T-helper 9 cell (primary cell): ENCODE measurements at places on chromosomes 5 and 9.
A peak's percentile ranks its signal among the peaks of the same experiment; 100 is the strongest.

GRCh38 chr9:92138157-92138959, 23.1 kb upstream of the SPTLC1 start:
- DNase-seq: peak; percentile 79

DNA sequence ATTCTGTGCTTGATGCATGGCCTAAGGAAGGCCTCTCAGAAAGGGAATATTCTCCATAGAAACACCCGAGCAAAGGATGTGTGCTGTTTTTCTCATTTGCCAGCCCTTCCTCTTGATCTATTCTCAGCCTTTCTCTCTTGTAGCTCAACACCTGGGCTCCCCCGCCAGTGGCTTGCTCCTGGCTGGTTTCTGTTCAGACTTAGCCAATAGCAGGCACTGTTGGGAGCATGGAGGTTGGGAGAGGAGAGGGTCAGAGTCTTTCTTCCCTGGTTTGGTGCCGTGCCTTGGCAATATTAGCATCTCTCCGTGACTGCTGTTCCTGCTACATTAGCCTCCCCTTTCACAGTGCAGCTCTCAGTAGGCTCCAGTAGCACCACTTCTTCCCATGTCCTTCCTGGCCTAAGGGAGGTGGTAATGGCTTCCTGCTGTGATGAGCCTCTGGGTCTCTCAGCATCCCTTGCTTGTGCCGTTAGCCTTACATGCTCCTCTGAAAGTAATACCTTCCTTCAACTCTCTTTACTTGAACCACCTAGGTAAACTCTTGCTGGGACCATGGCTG, 269.7 kb upstream of the GAS1 start:
- DNase-seq: no peak

- no peak for DNase-seq
These were observed 862.7 kb downstream of the DTWD2 start for GRCh38 chr5:118125687-118126086.

DNA sequence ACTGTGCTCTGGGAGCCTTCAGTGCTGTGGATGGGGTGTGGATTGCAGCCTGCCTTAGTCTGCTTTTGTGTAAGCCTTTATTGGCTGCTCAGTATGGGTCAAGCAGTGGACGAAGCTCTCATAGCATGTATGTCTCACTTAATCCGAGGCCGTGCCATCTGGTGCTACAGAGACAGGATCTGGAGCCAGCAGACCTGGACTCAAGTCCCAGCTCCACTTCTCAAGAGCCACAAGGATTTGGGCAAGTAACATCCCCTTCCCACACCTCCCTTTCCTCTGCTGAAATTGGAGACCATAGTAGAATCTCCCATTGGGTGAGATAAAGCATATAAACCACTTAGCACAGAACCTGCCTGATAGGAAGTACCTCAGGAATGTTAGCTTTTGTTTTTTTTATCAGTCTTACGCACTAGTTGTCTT, 23.4 kb upstream of the LECT2 start:
- DNase-seq: no peak

DNA sequence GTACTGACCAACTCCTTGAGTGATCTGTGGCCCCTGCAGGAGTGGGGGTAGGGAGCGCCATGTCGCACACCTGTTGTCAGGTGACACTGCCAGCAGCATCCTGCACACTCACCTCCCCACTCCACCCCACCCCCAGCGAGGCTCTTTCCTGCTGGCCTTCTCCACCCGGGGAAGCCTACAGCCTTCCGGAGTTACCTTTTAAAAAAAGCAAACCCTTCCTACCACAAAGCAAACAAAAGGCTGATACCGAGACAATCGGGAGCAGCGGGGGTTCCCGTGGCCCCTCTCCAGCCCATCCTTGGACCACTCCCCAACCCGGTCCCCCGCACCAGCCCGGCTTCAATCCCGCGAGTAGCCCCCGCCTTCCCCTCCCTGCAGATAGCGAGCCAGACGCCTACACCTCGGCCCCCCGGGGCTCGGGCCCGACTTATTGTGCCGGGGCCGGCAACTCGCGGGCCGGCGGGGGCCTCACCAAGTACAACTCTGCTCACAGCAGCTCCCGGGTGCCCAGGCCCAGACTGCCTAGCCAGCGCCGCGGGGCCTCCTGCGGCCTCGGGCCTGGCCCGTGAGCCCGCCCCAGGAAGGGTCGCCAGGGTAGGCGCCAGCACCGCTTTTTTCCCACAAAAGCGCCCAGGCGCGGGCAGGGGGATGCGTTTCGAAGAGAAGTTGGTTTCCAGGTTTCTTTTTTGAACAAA, 724 bp downstream of the MACROH2A1 start:
- peak; percentile 16 for DNase-seq

GRCh38 chr5:79521156-79521555, 7.2 kb upstream of the HOMER1 start:
- DNase-seq: no peak

DNA sequence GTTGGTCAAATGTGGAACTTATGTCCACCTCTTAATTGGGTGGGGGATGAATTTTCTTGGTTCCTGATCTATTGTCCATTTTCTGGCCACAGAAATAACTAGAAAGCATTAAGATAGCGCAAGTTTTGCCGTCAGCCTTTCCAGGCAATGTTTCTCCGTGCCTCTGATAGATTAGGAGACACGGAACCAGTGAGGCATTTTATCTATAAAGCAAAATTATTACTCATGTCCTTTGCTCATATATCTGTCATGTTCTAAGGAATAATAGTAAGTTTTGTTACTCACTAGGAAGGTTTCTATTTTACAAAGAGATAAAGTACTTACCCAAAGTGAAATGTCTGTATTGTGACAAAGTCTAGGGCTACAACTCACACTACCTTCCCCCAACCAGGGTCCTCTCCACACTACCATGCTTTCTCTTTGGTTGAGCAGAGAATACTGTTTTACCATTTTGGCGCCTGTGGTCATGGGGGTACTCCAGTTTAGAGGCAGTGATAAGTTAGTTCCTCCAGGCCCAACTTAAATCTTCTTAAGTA, 19.9 kb upstream of the IL9 start:
- no peak for DNase-seq

- DNase-seq: no peak
These were observed 820.7 kb upstream of the TYRP1 start for GRCh38 chr9:11872471-11872870.
